ENCODE measurements at places on chromosomes 3 and 15. TPM values are rescaled to one million over a fixed set of nuclear protein-coding genes. Genes with fewer than 3 reads are reported as not detected.

- H3K4me1 ChIP-seq: no peaks in the 10 kb centered on the region
- no peaks in the 10 kb centered on the region for H3K36me3 ChIP-seq
- DNase-seq: no peak
- H3K4me3 ChIP-seq: no peak overlapping the region
- no peaks in the 10 kb centered on the region for H3K27me3 ChIP-seq
These were observed 78.7 kb upstream of the KCNMB2 start for GRCh38 chr3:178457511-178457910.

DNA sequence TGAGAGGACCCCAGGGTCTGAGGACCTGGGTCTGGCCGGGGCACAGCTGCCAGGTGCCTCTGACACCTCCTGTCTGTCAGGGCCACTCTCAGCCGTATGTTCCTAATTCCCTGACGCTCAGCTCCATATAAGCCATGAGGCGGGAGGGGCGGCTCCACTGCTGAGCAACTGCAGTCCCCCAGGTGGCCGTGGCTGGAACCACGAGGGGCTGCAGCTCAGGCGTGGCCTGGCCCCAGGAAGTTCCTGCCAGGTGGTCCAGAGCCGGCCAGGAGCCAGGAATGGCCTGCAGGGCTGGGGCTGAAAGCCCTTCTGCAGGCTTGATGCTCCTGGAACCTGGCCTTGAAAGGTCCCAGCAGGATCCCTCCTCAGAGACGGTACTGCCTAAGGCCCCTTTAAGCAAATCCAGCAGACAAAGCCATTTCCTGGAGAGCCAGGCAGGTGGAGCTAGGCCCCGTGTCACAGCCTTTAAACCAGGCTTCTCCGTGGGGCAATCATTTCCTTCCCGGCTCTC, 118.0 kb downstream of the CHSY1 start:
- DNase-seq: no peak
- no peaks in the 10 kb centered on the region for H3K4me1 ChIP-seq
- H3K36me3 ChIP-seq: no peaks in the 10 kb centered on the region
- H3K27ac ChIP-seq: no peak overlapping the region

DNA sequence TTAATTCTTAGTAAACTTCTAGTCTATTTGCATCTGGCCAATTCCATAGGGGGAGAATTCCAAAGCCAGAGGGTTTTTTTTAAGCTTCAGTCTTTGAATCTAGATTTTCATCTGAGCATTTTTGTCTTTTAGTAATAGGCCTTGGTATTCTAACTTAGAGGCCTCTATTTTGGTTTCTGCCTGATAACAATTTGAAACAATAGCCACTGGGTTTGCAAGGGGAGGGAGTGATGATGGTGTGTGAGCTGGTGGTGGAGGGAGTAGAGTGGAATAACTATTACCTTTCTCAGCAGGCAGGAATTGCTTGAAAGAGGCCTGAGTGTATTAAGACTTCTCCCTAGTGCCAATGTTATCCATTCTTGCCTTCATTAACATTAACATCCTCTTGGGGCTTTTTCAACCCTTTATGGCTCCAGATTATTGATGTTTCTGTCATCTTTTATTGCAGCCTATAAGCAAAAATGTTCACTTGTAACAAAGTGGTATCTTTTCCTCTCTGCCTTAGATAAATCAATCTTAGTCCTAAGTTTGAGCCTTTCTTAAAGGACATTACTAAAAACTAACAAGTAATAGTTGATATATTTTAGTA, 26.5 kb upstream of the TCF12 start:
- H3K4me3 ChIP-seq: no peak overlapping the region
- H3K27ac ChIP-seq: no peak overlapping the region
- no peaks in the 10 kb centered on the region for H3K36me3 ChIP-seq
- no peak for DNase-seq
- no peaks in the 10 kb centered on the region for H3K27me3 ChIP-seq
- peaks cover 2% of the 10 kb centered on the region for H3K4me1 ChIP-seq

DNA sequence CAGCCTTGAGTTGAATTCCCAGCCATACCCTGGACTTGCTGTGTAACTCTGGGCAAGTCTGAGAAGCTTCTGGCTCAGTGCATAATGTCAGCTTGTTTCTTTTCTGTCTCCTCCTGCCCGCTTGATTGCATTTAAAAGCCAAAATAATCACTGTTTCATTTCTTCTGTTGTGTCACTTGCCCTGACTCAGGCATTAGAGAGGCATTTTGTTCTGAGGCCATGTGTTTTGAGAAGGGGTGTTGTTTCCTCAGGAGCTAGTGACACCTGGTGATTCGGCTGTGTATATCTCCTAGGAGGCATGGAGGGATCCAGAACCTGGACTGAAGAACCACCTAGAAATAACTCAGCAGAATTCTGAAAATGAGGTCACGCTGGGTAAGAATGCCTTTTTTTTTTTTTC, 16.0 kb downstream of the WDR73 start:
- H3K36me3 ChIP-seq: no peaks in the 10 kb centered on the region
- H3K27me3 ChIP-seq: no peaks in the 10 kb centered on the region
- no peak for DNase-seq
- H3K27ac ChIP-seq: no peak overlapping the region

DNA sequence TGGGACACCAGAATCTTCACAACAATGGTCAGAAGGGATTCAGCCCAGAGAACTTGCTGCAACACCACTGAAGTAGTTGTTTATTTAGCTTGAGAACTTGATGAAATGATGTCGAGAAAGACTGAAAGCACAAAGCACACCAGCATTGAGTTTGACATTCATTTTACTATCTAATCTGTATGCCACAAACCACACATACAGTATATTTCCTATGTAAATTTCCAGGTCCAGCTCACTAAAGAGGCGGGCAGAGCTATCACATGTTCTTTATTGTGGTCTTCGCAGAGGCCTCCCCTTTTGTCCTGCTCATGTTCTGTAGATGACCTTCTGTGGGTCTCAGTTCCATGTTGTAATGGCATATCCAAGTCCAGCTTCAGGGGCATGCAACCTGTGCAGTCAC, 10.4 kb upstream of the FMN1 start:
- DNase-seq: no peak
- H3K27me3 ChIP-seq: no peaks in the 10 kb centered on the region
- H3K36me3 ChIP-seq: no peaks in the 10 kb centered on the region

GRCh38 chr15:25797936-25798901, 64.9 kb downstream of the ATP10A start:
- H3K4me3 ChIP-seq: no peak overlapping the region
- H3K27me3 ChIP-seq: no peaks in the 10 kb centered on the region
- DNase-seq: peak; percentile 46
- H3K27ac ChIP-seq: peak overlapping the region; percentile 27
- no peaks in the 10 kb centered on the region for H3K36me3 ChIP-seq

- no peaks in the 10 kb centered on the region for H3K4me1 ChIP-seq
- no peaks in the 10 kb centered on the region for H3K27me3 ChIP-seq
- no peaks in the 10 kb centered on the region for H3K36me3 ChIP-seq
- DNase-seq: no peak
These were observed 224.0 kb downstream of the PLOD2 start for GRCh38 chr3:145936971-145937370.

DNA sequence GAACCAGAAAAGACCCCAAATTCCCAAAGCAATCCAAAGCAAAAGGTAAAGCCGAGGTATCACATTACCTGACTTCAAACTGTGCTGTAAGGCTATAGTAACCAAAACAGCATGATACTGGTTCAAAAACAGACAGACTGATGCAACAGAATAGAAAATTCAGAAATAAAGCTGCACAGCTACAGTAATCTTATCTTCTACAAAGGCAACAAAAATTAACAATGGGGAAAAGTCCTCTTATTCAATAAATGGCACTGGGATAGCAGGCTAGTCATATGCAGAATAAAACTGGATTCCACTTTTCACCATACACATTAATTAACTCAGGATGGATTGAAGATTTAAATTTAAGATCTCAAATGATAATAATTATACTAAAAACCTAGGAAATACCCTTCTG, 392.6 kb upstream of the CBLB start:
- H3K4me3 ChIP-seq: no peak overlapping the region
- DNase-seq: no peak
- no peaks in the 10 kb centered on the region for H3K36me3 ChIP-seq
- no peak overlapping the region for H3K27ac ChIP-seq

- H3K27ac ChIP-seq: no peak overlapping the region
- H3K36me3 ChIP-seq: no peaks in the 10 kb centered on the region
- no peaks in the 10 kb centered on the region for H3K27me3 ChIP-seq
- DNase-seq: no peak
- no peaks in the 10 kb centered on the region for H3K4me1 ChIP-seq
These were observed 86.5 kb downstream of the BOC start for GRCh38 chr3:113297841-113298240.

GRCh38 chr3:110165753-110166152, 828.4 kb upstream of the DPPA4 start:
- H3K4me1 ChIP-seq: peaks cover 4% of the 10 kb centered on the region
- no peaks in the 10 kb centered on the region for H3K36me3 ChIP-seq
- no peak for DNase-seq
- H3K4me3 ChIP-seq: no peak overlapping the region
- no peak overlapping the region for H3K27ac ChIP-seq

- no peaks in the 10 kb centered on the region for H3K27me3 ChIP-seq
- no peaks in the 10 kb centered on the region for H3K4me1 ChIP-seq
- H3K4me3 ChIP-seq: no peak overlapping the region
- DNase-seq: no peak
- no peaks in the 10 kb centered on the region for H3K36me3 ChIP-seq
These were observed 116.5 kb downstream of the UBE2E2 start for GRCh38 chr3:23319366-23320312.

Gene ZNF609
- total RNA-seq: 46.8 TPM

Gene EPHB1
- total RNA-seq: 2.1 TPM

Gene ITIH3
- 1.2 TPM for total RNA-seq

Gene TSC22D2
- 13.8 TPM for total RNA-seq

Gene CHDH
- total RNA-seq: 3.9 TPM

Gene CDHR4
- total RNA-seq: 1.3 TPM

All from ovary (tissue), 10 donors.